ENCODE measurements at places on chromosomes 1 and 21.

DNA sequence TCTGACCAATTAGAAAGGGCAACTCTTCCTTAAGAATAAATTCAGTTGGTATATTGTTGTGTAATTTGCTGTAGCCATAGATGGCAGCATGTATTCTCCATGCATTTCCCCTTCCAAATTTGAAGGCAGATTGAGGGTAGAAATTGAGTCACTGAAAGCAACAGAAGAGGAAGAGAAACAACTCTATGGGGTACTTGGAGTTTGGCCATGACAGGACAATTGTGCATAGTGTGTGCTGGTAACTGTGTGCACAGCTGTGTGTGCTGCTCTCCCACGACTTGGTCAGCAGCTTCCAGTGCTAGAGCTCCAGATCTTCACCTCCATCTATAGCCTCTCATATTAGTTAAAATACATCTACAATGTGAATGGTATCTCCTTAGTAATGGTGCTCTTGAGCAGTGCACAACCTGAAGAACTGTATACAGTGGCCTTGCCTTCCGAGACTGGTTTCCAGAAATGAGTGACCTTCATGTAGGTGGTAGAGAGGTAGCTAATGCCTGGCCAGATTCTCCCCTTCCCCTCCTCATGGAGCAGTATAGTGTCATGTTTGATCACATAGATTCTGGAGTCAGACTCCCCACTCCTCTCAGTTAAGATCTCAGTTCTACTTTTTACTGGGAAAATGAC is 882 bp upstream of the FCAMR start:
- DNase-seq, result no peak

DNA sequence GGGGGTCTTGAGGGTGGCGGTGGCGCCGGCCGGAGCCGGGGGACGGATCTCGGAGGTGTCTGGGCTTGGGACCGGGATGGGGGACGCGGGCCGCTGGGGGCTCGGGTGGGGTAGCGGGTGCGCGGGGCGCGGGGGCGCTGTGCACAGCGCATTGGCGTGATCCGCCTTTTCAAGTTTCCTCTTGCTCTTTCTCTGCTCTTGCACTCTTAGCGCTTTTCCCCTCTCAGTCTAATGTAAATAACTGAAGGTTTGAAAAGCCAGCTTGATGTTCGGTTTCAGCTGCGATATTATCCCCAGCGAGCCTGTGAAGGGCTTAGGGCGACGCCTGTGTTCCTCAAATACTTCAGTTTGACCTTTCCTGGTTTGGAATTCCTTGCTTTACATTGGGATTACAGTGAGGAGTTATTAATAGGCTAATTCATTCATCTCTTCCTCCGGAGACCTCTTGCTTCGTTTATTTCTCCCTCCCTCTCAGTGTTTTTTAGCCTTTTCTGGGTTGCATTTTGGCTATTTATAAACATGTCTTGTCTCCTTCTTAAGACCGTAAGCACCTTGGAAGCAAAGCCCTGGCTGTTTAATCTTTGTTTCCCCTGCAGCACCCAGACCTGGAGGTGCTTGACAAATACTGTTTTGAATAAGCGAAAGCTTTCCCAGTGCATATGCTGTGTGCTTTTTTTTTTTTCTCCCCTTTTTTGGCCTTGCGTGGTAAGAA is 693 bp downstream of the RAB4A start:
- DNase-seq, result peak; percentile 50

DNA sequence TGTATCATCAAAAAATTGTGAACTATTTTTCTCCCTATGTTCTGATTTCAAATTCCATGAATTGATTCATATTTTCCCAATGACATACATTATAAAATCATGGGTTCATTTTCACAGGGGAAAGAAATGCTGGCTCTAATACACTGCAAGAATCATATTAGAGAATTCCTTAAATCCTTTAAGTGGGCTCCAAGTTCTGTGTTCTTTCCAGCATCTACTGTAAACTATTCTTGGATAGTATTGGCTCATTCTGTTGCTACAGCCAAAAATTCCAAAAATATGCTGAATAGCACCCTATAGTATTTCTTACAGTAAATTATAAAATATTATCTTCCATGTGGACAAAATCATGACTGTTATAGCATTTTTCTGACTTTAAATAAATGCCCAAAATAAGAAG is 19.0 kb upstream of the C1orf105 start:
- no peak for DNase-seq

GRCh38 chr1:61641578-61642336 is 83.2 kb downstream of the TM2D1 start:
- DNase-seq, result peak; percentile 12

- no peak for DNase-seq
Observed at GRCh38 chr1:192632188-192632587, 3.8 kb upstream of the RGS13 start.

GRCh38 chr21:31447505-31447904 is 103.4 kb upstream of the TIAM1 start:
- no peak for DNase-seq

- no peak for DNase-seq
Observed at GRCh38 chr1:21944733-21945073, 7.6 kb upstream of the HSPG2 start.

GRCh38 chr1:158025576-158026230 is 32.3 kb downstream of the KIRREL1 start:
- no peak for DNase-seq

- no peak for DNase-seq
Observed at GRCh38 chr1:162944974-162945674, 84.1 kb upstream of the CCDC190 start.

DNA sequence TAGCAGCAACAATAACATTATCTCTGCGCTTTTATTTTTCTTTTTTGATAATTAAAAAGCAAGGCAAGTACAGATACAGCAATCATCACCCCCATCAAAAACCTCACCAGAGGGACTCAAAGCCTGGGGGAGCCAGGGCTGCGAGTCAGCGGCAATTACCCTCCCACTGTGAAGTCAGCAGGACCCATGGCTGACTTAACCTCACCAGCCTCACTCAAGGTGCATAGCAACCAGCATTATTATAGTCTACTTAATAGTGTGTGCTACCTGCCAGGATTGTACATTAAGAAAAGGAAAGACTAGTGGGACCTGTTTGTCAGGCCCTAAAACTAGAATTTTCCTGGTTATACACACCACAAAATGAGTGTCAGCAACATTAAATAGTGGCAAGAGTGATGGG is 28.9 kb upstream of the SERBP1 start:
- DNase-seq, result no peak
